Amygdala (tissue), 56 donors: ENCODE measurements at places on chromosomes 1 and 21.

DNA sequence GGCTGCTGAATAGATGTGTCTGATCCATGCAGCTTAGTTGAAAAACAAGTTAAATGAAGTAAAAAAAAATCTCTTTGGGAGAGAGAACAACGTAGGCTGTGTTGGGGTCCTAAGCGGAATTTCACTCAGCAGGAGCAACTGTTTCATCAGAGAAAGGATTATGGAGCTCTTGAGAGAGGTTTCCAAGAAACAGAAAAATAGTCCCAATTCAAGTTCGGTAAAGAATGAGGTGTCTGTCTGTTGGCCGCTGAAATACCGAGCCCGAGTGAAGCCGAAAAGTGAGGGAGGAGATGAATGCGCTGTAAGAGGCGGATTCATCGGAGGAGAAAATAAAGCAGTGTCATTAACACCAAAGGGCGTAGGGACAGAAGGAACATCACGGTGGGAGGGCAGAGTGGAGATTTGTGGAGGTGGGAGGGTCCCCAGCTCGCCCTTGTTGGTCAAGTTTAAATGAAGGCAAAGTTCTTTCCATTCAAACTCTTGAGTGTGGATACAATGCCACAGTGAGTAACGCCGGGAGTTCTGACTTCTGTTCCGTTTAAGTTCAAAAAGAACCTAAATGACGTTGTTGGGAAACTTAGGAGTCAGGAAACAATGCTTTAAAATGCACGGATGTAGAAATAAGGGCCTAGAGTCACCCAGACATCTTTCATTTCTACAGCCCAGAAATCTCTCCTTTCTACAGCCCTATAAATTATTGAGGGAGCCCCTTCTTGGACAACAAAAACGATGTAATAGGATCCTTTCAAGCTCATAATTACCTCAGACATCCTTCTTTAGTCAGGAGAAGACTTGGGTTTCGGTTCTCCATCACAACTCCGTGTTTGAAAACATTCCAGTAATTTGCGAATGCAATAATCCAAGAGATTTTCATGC is 15.6 kb upstream of the SLC45A1 start:
- no peak for DNase-seq

DNA sequence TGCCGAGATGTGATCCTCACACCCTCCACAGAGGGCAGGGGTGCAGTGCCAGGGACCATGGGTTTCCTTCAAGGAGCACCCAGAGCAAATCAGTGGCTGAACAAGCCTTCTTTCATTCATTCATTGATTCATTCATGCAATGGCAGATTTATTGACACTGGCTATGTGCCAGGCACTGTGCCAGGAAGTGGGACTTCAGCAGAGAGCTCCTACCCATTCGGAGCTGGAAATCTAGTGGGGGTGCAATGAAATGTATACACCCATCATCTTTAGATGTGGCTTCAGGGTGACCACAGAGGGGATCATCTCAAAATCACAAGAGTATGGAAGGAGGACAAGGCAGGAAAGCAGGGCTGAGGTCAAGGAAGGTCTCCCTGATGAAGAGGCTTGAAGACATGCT is 18.9 kb downstream of the SLC6A9 start:
- DNase-seq, result no peak

DNA sequence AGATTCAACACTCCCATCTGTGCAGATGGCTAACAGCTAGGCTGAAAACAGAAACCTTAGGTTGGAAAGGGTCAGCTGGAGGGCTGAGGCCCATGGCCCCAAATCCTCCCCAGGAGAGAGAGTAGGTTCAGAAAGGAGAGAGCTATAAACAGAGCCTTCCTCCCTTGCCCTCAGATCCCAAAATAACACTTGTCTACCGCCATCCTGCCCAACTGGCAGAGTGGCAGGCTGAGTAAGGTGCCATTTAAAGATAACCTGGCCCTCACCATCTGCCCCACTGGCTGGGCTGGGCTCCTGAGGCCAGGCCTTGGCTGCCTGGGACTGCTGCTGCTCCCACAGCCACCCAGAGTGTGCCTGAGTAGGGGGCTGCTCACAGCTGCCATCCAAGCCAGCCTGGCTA is 4.3 kb upstream of the SHISA4 start:
- no peak for DNase-seq

DNA sequence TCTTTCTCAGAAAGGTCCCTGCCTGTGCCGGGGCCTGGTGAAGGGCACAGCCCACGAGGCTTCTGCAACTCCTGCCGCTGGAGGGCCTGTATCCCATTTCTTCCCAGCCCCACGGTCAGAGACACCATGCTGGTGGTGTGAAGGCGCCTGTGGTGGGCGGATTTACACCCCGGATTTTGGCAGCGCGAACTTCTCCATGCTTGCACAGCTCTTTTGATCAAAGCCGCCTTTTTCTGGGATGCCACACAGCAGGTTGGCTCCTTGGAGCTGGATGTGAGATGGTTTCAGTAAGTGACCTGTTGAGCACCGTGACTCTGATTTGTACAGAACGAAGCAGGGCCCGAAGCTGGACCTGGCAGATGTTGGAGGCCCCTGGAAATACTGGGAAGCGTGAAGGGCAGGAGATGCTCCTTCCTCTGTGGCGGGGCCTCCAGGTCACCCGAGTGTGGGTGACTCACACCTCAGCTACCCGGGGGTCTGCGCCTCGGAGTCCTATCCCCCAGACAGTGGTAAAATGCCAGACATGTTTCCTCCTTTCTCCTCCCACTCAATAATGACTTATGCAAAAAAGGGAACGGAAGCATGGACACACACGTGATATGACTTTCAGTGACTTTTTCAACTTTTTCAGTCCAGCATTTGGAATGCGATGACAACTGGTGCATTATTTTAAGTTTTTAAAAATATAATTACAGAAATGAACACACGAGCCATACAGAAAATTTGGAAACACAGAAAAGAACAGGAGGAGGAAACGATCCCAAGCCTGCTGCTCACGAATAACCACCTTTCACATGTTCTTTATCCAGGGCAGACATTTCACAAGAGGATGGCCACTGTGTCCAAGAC is 9.0 kb downstream of the UMODL1 start:
- no peak for DNase-seq

DNA sequence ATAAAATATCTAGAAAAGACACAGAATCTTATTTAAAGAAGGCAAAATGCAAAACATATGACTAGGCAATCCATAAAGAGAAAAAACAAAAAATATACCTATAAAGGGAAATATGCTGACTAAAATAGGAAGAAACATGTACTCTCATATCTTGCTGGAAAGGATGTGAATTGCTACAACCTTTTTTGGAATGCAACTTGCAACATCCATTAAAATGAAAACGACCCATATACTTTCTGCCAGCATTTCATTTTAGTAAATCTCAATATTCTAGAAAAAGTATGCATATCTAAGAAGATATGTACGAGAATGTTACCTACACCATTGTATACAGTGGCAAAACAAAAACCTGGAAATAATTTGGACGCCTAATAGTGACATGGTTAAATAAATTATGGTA is 56.6 kb downstream of the EDEM3 start:
- no peak for DNase-seq

- DNase-seq, result no peak
These were observed 553.6 kb downstream of the NUF2 start for GRCh38 chr1:163875200-163875926.

DNA sequence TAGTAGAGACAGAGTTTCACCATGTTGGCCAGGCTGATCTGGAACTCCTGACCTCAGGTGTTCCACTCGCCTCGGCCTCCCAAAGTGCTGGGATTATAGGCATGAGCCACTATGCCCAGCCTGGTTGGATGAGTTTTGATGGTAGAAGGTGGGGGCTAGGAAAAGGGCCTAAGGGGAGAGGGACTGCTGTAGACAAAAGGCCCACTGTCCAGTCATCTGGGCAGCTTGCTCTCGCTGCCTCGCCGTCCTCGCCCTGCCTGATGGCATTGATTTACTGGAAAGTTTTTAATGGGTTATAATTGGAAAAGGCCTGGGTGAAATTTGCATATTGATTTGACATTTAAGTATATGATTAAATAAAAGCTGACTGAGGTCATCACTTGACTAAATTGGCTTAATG is 175.1 kb upstream of the CSF3R start:
- DNase-seq, result no peak

GRCh38 chr1:115842948-115843347 is 2.0 kb upstream of the NHLH2 start:
- no peak for DNase-seq

- DNase-seq, result no peak
These were observed 176.9 kb upstream of the FMN2 start for GRCh38 chr1:239914751-239915231.

DNA sequence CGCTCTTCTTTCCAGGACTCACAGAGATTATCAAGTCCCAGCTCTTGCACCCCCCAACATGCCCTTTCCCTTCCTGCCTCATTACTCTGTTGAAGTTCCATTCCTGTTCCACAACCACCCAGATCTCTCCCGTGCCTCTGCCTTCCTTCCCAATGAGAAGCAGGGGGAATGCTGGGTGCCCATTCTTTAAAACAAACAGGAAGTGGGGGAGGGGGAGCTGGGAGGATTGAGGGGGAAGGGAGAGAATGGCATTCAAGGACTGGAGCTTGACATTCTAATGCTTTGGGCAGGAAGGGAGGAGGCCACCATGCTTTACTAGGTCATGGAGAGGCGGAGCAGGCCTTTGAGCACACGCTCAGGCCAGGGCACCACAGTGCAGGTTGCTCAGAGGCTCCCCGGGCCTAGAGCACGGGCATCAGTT is 150.3 kb upstream of the IRF2BP2 start:
- no peak for DNase-seq

GRCh38 chr21:17359781-17360180 is 153.1 kb upstream of the CXADR start:
- DNase-seq, result no peak

DNA sequence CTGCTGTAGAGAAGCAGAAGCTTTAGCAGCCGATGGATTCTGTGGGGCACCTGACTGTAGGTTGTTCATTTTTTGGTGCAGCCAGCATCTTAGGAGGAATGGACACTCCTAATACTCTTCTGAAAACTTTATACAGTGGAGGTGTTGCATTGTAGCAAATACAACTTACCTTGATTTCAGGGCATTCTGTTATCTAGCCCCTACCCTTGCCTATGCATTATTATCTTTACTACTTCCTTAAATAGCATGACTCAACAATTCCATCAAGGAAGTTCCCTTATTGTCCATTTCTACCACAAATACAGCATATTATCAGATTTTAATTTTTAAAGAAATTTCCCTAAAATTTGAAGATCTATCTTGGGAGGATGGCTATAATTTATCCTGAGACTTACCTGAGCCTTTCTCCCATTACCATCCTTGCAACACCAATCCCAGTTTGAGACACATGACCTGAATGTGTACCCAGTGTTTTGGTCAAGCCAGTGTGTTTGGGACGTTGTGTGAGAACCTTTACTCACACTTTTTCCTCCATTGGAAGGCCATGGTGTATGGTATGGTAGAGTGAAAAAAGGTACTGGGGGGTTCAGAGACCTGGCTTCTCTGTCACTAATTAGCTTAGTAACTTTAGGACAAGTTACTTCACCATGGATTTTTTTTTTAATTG is 9.2 kb downstream of the POU2F1 start:
- no peak for DNase-seq

DNA sequence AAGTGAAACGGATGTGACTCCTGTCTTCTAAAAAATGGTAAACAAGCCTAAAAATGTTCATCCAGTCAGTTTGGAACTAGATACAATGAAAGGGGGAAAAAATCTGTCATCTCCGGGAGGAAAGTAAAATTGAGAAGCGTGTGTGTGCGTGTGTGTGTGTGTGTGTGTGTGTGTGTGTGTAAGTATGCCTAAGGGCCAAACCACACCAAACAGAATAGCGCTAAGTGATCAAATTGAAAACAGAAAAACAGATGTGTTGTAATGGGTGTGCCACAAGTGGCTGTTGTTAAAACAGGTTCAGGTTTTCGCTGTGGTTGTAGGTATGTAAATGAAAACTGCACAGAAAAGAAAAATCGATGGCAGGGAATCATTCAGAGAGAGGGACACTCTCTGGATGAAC is 106.7 kb downstream of the RNF220 start:
- DNase-seq, result no peak

DNA sequence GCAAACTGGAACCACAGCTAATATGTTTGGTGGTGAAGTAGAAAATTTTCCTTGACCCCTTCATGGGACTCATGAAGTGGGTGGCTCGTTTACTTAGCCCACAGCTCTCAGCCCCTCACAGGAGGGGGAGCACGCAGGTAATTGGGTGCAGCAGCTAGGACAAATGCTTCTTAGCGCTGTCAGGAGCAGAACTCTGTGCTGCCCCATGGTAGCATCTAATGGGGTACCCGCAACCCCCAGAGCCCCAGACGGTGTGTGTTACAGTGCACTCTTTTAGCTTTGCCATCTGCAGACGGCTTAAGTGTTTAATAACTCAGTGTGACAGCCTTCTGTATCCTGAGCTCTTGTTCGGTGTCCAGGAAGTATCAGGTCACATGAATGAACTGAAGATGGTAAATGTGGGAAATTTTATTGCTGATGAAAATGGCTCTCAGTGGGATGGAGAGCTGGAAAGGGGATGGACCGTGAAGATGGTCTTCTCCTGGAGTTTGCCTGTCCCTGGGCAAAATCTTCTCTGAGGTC is 189.6 kb upstream of the ZRANB2 start:
- DNase-seq, result no peak

DNA sequence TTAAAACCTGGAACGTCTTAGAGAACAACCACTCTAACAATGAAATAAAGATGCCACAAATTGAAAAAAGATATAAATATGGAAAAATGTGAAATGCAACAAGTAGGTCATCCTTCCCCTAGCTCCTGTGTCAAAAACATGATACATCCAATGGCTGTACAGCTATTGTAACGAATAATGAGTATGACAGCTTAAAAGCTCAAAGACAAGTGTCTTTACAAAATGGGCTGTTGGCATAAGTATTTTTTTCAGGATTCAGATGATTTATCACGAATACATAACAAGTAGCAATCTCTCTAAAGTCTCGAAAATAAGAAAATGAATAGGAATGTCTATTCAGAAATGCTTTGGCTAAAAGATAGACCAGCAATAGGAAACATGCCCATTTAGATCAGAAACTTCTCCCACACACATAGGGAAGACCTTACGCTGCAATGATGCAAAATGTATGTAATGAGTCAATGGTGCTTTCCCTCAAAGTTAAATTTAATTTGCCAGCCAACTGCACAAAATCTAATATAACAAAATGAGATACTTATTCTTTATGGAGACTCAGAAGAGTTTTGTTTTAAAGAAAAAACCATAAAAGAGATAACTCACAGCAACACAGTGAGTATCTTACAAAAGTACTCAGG is 8.3 kb downstream of the TGFBR3 start:
- DNase-seq, result no peak
